Caudate nucleus (tissue), 63 donors: ENCODE measurements at places on chromosomes 2 and 18.

DNA sequence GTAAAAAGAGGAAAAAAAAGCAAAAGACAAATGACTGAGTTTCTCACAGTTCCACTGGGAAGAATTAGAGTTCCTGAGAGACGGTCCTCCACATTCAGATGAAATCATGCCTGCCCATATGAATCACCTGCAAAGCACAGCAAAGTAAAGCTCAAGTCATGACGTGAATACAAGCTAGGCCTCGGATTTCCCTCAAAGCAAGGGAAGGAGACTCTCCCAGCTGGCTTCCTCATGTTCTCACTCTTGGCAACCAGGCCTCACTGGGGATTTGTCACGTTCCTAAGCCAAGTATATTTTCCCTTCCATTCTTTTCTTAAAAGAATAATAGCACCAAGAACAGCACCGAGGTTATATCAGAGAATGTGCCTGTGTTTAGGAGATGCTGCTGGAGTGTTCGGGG lies 47.0 kb downstream of the CYP27C1 start:
- no peak for DNase-seq

DNA sequence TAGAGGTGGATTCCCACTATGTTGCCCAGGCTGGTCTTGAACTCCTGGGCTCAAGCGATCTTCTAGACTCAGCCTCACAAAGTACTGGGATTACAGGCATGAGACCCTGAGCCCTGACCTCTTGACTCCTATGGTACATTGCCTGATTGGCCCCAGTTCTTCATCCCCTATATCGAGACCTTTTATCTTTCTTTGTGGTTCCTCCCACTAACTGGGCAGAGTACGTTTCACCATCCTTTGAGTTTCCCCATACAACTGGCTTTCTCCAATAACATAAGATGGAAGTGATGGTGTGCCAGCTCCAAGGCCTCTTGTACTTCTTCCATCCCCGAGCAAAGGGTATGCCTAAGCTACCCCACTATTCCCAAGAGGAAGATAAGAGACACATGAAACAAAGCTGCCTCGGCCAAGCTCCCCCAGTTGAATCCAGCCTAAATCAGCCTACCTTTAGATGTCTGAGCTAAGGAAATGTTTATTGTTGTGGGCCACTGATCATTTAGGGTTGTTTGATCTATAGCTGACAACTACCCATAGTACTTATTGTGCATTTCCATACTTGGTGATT lies 8.3 kb upstream of the TMEM247 start:
- no peak for DNase-seq

- DNase-seq = no peak
These were observed 210.2 kb downstream of the NCK2 start for GRCh38 chr2:105954891-105955290.

DNA sequence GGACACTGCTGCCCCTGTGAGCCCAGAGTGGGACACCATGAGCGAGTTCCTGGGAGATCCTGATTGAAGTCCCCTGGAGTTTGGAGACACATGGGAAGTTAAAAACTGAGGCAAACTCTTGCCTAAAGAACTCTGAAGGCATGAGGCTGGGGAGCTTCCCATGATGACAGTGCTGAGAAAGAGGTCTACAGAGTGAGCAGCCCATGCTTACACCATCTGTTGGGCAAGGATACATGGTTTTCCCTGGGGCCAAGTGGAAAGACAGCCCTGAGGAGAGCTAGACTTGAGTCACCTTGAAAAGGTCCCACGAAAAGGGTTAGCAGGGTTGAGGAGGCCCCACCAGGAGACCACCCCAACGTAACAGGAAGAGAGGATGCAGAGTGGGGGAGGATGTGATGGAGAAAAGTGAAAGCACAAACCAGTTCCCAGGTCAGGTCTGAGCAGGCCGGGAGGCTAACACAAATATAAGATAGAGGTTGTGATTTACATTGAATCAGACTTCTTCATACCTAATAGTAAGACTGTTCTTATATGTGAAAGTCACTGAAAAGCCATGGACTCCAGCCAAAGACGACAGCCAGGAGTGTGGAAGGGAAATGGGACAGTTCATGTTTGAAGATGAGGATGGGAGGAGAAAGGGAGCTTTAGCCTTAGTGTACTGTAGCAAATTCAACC lies 13.5 kb upstream of the FEZ2 start:
- DNase-seq = no peak

GRCh38 chr2:230602562-230603230 lies 109.9 kb upstream of the CAB39 start:
- no peak for DNase-seq

DNA sequence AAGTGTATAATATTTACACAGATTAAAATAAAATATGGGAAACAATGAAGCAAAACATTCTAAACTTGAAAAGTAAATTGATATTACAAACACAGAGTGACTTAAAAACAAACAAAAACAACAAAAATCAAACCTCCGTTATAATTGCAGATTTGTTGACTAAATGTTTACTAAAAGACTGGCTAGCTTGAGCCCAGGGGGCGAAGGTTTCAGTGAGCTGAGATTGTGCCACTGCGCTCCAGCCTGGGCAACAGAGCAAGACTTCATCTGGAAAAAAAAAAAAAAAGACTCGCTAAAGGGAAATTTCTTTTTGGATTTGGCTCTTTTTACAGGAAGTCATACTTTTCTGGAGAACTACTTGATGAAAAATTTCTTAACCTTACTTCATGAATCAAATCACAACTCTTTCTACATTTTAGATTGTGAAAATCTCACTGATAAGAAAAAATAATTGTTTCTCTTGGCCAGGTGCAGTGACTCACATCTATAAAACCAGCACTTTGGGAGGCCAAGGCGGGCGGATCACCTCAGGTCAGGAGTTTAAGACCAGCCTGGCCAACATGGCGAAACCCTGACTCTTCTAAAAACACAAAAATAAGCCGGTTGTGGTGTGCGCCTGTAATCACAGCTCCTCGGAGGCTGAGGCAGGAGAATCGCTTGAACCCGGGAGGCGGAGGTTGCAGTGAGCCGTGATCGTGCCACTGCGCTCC lies 9.7 kb downstream of the TFPI start:
- no peak for DNase-seq

DNA sequence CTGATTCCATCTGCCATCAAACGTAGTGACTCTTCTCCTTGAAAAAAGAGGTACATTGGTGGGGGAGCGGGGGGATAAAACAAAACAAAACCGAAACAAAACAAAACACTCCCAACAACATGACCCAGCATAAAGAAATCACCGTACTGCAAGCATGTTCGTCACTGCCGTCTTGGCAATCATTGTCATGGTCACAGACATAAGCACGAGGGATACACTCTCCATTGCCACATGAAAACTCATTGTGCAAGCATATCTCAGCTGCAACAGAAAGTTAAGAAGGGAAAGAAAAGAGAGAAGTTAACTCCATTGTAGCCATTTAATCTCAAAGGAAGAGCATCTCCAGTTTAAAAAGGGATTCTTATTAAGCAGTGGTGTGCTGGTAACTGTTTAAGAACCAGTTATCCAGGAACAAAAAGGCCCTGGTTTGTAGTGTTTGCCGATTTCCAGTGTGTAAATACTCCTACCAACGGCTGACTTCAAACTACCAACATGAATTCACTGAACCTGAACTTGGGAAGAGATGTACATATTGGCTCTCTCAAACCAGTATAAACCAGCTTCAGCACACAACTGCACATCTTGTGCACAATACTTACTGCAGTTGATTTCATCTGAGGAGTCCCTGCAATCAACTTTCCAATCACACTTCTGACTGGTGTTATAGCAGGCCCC lies 68.2 kb downstream of the LRP2 start:
- no peak for DNase-seq

DNA sequence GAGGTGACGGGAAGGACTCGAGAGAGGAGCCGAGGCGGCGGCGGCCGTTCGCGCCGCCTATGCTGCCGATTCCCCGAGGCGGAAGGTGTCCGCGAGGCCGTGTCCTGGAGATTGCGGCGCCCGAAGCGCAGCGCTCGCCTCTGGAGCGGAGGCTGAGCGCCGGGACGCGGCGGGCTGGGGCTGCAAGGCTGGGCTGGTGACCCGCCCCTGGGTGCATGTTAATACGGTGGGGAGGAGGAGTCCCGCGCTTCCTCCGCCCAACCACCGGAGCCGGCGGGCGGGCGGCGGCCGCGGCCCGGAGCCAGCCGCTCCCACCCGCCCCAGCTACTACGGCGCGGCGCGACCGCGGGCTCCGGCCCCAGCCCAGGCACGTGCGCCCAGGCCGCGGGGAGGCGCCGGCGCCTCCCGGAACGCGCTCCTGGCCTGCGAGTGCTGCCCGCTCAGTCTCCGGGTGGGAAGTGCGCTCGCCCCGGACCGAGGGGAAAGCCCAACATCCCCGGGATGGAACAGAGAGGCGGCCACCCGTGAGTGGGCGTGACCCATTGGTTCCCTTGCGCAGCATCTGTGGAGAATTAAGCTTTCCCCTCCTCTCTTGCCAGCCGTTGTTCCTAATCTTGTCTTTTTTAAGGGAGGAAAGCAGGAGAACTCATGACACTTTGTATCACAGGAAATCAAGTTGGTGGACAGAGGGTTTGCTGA lies at the start of gene DLGAP1:
Gene DLGAP1, minus strand, starts transcription at position 195 of the 699 bp plus-strand sequence.
- peak; percentile 22 for DNase-seq

DNA sequence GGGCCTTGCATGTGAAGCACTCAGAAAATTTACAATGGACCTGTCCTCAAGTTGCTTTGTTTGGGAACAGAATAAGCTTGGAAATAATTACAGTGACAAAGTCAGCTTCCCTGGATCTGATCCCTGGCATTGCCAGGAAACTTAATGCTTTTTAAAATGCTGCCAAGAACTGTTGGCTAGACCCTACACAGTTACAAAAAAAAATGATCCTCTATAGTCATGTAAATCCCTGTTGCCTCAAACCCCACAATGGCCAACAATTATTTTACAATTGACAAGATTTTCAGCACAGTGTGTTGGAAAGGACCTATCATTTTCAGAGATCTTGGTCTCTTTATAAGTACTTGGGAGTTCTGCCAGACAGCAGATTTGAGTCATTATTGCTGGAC lies 470.4 kb upstream of the ACVR2A start:
- DNase-seq = no peak

DNA sequence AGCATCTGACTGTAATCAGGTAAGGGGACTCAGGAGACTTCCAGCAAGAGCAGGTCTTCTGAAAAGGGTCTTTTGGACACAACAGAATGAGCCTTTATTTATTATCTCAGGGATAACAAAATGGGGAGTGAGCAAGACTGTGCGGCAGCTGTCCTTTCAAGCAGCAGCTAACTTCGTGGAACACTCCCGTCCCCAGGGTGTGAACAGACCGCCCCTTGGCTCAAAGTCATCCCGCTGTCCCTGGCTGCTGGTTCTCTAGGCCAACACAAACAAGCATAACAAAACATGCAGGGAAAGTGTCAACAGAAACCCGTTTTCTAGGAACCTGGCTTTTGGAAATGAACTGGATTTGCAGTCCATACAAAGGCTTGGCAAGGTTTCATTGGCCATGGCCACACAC lies 787.9 kb upstream of the FANCL start:
- no peak for DNase-seq

- no peak for DNase-seq
These were observed 17.5 kb upstream of the MAP3K20 start for GRCh38 chr2:173058097-173058496.

DNA sequence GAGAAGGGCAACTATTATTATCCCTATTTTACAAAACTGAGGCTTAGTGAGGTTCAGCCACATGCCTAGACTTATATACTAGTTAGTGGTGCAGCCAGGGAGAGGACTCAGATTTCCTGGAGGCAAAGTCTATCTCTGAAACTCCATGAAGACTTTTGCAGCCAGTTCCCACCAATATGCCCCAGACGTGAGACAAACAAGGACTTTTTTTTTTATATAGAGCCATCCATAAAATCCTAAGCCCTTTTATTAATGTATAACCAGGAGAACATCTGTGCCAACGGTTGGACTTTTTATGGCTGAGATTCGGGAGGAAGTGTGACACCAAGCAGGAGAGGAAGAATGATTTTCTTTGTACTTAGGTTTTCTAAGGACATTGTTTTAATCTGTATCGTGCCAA lies 29.9 kb downstream of the LIPG start:
- DNase-seq = no peak

DNA sequence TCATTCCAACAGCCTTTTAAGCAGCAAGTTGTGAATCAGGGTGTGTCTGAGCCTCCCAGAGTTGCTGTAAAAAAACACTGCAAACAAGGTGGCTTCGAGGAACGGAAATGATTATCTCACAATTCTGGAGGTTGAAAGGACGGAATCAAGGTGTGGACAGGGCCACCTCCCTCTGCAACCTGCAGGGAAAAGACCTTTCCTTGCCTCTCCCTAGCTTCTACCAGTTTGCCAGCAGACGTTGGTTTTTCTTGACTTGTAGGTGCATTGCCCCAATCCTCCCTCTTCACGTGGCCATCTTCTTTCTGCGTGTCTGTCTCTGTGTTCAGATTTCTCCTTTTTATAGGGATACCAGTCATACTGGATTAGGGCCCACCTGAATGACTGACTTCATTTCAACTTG lies 24.8 kb upstream of the TMEM131 start:
- no peak for DNase-seq

GRCh38 chr2:72937356-72937669 lies 20.0 kb downstream of the EMX1 start:
- DNase-seq = no peak

- no peak for DNase-seq
These were observed 539.4 kb upstream of the TNP1 start for GRCh38 chr2:217399291-217399690.

DNA sequence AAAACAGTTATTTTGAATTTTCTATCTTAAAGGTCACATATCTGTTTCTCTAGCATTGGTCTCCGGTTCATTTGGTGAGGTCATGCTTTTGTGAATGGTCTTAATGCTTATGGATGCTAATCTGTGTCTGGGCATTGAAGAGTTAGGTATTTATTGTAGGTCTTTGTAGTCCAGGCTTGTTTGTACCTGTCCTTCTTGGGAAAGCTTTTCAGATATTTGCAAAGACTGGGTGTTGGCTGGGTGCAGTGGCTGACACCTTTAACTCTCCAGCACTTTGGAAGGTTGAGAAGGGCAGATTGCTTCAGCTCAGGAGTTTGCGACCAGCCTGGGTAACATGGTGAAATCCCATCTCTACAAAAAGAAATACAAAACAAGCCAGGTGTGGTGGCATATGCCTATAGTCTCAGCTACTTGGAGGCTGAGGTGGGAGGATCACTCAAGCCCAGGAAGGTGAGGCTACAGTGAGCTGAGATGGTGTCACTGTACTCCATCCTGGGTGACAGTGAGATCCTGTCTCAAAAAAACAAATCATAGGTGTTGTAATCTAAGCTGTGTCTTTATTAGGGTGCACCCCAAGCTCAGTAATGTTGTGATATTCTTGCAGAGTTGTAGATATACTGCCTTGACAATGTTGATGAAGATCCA lies 82.3 kb downstream of the FAM117B start:
- DNase-seq = no peak

GRCh38 chr2:54464341-54464740 lies 8.2 kb downstream of the SPTBN1 start:
- DNase-seq = no peak

GRCh38 chr18:78127041-78127440 lies 852.6 kb upstream of the SALL3 start:
- DNase-seq = no peak

DNA sequence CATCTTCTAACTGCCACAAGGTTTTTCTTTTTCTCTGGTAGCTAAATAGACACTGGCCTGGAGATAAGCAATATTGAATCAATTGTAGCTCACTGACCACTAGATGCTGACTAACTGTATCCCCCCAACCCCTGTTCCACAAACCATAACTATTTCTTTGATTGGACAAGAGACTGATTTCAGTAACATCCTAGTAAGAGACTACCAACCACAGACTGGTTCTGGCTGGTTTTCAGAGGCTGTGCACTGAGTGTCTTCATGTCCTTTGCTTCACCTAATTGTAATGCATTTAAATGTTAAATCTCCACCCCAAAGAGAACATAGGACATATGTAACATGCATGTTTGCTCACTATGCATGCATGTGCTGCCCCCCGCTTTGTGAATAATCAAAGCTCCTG lies 3.2 kb upstream of the AAK1 start:
- DNase-seq = no peak

GRCh38 chr2:54536720-54537119 lies 80.6 kb downstream of the SPTBN1 start:
- no peak for DNase-seq
